ENCODE measurements at places on chromosomes 1 and 21. TPM values are rescaled to one million over a fixed set of nuclear protein-coding genes. Genes with fewer than 3 reads are reported as not detected.

KCNJ10 gene
- total RNA-seq, result not detected

- DNase-seq, result no peak
Measured at GRCh38 chr1:19909392-19909791, 14.0 kb downstream of the PLA2G2E start.

CGN gene
- total RNA-seq, result 50.7 TPM

DNA sequence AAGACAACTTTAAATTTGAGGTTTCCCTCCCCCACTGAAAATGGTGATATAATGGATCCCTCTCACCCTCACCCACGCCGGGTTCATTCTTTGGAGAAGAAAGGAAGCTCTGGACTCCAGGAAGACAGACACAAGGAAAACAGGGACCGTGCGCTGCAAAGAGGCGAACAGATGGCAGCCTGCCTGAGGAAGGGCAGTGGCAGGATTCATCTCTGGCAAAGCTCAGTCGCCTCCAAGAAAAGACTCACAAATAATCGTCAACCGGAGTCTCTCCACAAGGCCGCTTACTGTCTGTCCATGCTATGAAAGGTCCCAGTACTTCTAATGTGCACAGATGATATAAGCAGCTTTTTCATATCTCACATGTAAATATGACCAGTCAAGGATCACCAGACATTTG, 110.3 kb downstream of the TIAM1 start:
- DNase-seq, result no peak

DNA sequence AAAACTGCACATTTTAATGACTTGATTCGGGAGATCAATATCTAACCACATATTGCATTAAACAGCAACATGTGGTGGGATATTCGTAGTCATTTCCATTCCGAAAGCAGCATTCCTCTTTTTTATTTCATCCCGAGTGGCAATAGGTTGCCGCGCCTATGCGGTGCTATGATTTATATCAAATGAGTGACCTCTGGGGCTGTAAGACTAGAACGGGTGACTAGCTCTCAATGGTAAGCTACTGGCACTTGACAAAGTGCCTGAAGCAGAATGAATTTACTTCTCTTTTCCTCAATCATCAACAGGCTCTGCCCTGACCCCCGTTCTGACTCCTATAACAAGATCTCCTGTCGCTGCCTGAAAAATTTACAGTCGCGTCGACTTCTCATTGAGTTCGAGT, 162.3 kb downstream of the ZNF281 start:
- no peak for DNase-seq

GRCh38 chr1:223500560-223501425, 107.6 kb downstream of the CCDC185 start:
- DNase-seq, result no peak

DNA sequence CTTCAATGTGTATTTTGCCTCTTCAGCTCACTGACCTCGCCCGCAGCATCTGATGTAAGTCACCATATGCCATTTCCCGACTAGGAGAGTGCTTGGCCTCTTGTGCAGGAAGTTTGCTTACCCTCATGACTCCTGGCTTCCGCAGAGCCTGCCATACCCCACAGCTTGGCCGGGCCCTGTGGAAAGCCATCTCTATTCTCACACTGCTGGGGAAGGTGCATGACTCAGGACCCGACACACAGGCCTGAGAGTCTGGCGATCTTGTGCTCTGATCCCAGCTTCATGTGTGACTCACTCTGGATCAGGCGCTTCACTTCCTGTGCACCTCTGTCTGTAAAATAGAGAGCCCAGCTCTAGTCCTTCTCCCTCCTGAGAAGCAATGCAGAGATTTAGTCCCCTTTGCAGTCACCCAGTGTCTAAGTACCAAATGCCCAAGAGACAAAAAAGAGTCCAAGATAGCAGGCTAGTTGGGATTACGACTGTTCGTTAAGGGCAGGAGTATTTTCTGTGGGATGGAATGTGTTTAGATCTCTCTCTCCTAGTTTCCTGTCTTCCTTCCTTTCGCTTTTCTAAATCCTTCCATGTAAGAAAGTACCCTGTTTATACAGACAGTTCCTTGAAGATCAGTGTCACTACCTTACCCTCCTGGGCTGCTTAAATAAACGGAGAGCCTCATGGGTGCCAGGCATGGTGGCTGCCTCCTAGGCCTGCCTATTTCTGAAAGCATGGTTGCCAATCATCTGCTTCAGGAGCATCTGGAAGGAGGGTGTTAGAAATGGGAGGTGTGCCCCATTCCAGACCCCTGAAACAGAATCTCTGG, 62.8 kb upstream of the KIF26B start:
- peak; percentile 6 for DNase-seq

- no peak for DNase-seq
Measured at GRCh38 chr1:62856960-62857359, 73.0 kb downstream of the ATG4C start.

DNA sequence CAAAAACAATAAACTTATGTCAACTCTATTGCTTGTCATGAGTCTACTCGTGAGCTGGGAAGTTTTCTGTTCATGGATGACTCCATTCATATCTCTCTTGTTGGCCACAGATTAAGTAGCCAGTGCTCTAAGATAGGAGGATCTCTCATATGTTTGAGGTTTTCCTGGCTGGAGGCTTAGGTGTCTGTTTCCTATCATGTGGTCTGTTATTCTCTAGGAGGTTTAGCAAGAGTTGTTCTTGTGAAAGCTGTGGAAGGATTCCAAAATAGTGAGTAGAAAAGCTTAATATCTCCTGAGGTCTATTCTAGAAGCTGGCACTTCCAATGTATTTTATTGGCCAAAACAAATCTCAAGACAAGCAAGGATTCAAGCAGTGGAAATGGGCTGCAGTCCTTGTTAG, 5.8 kb upstream of the KRTAP20-2 start:
- DNase-seq, result no peak

LIPI gene
- total RNA-seq, result not detected

Measured in endothelial cell (in vitro differentiated cells).